ENCODE measurements at places on chromosomes 5 and 9.
A peak's percentile ranks its signal among the peaks of the same experiment; 100 is the strongest.

DNA sequence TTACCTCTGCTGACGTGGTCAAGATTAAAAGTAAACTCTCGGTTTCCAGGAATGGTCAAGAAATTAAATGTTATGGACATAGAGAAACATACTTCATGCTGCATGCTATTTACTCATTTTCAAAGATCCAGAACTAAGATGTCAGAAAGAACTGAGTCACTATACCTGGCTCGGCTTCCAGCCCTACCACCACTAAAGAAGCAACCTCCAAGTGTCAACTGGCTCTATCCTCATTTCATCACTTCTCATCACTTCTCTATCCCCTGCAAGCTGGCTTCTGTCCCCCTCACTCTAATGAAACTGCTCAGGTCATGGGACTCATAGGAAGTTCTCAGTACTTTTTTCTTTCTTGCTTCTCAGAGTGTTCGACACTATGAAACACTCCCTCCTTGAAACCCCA, 116.2 kb downstream of the CDK5RAP2 start:
- DNase-seq = no peak

DNA sequence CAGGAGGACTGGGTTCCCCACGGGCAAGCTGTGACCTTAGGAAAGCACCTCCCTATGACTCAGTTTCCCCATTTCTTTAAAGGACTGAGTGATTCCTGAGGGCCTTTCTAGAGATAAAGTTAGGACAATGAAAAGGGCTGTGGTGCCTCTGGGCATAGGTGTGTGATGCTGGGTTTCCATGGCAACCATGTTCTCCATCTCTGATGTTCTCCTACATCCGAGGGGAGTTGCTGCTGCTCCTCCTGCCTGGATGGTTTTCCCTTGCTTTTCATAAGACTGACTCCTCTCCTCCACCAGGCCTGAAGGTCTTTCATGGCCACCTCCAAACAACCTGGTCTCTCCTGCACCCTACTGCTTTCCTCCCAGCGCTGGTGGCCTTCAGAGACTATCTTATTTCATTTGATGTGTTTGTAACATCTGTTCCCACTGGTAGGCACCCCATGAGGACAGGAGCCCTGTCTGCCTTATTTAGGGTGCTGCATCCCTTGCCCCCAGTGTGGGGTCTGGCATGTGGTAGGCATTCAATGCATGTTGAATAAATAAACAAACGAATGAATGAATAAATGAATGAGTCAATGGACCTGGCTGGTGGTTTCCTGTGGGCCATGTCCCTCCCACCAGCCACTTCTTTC, 112.2 kb upstream of the HAND1 start:
- DNase-seq = no peak

- DNase-seq = no peak
Observed at GRCh38 chr9:89171693-89172092, 6.9 kb downstream of the SHC3 start.

DNA sequence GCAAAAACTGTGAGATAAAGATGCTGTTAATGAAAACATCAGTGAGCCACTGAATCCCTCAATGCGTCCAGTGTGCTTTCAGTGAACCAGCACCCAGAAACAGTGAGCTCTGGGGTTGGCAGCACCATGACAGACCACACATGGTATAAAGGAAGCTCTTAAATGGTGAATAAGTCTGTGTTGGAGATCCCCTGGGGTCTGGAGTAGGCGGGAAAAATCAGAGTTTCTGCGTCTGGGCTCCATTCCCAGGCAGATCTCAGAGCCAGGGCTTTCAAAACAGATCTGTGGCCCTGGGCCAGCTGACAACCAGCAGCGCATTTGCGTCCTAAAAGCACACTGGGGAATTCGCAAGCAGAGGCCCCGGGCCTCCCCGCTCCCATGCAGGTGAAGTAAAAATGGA, 233.5 kb downstream of the FRMD3 start:
- DNase-seq = peak; percentile 97

GRCh38 chr9:105330755-105331154, 86.3 kb downstream of the SLC44A1 start:
- no peak for DNase-seq

DNA sequence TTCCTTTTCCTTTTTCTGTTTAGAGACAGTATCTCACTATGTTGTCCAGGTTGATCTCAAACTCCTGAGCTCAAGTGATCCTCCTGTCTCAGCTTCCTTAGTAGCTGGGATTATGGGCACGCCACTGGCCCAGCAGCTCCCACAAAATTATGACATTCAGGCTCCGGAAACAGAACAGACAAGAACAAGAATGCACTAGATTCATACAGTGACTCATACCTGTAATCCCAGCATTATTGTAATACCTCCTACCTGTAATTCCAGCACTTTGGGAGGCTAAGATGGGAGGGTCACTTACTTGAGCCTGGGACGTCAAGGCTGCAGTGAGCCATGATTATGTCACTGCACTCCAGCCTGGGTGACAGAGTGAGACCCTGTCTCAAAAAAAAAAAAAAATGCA, 26.7 kb upstream of the B4GALT1 start:
- DNase-seq = no peak

- DNase-seq = no peak
Observed at GRCh38 chr5:77645158-77645994, 6.9 kb upstream of the OTP start.

DNA sequence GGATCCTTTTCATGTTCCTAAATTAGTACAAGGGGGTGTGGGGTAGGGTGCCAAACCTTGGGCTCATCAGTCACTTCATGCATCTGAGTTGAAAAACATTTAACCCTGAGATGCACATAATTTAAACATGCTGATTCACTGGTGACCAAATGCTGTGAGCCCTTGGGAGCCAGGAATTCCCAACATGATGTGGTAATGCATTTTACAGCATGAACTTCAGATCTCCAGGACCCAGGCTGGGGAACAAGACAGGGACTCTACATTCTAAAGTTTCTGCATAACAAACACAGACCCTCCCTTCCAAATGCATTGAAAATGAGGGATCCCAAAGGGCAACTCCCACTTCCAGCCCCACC, 322.2 kb downstream of the NDUFS4 start:
- DNase-seq = no peak

DNA sequence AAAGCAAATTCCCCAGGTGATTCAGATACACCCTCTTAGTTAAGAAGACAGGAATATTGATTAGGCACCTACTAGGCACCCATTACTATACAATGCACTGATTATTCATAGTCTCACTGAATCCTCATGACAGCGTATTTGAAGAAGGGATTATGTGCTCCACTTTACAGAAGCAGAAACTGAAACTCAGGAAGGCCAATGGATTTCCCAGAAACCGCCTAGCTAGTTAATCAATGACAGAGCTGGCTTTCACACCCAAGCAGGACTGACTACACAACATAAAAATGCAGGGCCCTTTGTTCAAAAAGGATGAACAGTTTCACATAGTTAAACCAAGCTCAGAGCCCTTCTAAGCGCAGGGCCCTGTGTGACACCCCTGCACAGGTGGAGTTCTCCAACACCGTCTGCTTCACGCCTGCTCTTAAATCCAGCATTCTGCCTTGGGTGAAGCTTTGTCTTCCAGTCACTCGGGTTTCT, 117.3 kb downstream of the TTLL11 start:
- DNase-seq = no peak

Measured in fibroblast of pulmonary artery (primary cell).